B cell (primary cell): ENCODE measurements at places on chromosomes 1 and 21. TPM values are rescaled to one million over a fixed set of nuclear protein-coding genes. Genes with fewer than 3 reads are reported as not detected.

DNA sequence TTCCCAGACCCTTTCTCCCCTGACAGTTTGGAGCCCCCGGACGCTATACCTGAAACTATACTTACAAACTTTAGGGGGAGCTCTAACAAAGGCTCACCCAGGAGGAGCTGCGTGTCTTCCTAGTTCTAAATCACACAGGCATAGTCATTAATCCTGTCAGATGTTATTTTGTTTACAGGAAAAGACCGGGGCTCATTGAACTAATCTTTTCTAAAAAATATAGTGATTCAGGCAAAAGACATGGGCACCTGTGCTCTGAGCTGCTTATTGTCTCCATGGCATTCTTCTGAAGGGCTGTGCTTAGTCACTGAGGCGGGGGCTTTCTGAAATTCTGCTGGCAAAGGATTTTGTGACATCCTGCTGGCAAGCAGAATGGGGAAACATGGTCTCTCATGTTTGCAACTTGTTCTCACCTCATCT is 1577.0 kb downstream of the NCAM2 start:
- peak; percentile 3 for DNase-seq
- H3K4me1 ChIP-seq, result no peaks in the 10 kb centered on the region
- no peaks in the 10 kb centered on the region for H3K27me3 ChIP-seq
- H3K4me3 ChIP-seq, result no peak overlapping the region
- no peaks in the 10 kb centered on the region for H3K36me3 ChIP-seq

OLFM3 gene
- not detected in 2 replicates for polyA plus RNA-seq

DNA sequence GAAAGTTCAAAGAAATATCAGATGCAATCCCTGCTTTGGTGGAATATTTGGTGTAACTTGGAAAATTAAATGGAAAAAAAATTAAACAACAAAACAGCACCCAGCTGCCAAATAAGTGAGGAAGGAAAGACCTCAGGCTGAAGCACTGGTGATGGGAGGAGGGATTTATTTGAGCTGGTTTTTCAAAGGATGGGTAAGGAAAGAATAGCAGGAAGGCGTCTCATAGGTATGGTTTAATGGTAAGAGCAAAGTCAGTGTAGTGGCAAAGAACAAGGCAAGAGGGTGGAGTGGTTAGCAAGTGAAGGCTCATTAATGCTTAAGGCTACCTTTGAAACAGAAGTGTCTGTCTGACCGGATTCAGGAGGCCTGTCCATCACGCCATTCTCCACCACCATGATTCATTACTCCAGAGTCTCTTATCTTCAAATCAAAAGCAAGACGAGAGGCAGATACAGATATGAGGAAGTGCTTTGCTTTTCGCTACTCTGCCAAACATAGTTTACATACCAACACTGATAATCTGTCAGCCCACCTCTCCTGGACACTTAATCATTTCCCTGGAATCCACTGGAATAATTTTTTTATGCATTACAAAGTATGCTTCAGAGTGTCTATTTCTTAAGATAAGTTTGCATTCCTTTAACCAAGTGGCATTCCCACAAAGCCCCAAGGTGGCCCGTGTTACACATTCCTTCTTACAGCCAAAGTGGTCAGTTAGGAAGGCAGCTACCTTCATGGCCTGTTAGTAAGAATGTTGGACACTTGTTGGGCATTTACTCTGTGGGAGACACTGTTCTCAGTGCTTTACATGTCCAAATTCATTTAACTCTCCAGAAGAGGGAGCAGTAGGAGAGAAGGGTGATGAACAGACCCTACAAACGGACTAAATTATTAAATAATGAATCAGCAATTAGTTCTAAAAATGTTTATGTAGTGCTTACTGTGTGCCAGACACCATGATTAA is 146.6 kb downstream of the ROR1 start:
- no peaks in the 10 kb centered on the region for H3K4me1 ChIP-seq
- no peaks in the 10 kb centered on the region for H3K36me3 ChIP-seq
- no peak overlapping the region for H3K27ac ChIP-seq
- no peak for DNase-seq
- no peak overlapping the region for H3K4me3 ChIP-seq

TMEM51 gene
- 0.06 TPM in 1 of 2 replicates, not detected in the other for polyA plus RNA-seq

DNA sequence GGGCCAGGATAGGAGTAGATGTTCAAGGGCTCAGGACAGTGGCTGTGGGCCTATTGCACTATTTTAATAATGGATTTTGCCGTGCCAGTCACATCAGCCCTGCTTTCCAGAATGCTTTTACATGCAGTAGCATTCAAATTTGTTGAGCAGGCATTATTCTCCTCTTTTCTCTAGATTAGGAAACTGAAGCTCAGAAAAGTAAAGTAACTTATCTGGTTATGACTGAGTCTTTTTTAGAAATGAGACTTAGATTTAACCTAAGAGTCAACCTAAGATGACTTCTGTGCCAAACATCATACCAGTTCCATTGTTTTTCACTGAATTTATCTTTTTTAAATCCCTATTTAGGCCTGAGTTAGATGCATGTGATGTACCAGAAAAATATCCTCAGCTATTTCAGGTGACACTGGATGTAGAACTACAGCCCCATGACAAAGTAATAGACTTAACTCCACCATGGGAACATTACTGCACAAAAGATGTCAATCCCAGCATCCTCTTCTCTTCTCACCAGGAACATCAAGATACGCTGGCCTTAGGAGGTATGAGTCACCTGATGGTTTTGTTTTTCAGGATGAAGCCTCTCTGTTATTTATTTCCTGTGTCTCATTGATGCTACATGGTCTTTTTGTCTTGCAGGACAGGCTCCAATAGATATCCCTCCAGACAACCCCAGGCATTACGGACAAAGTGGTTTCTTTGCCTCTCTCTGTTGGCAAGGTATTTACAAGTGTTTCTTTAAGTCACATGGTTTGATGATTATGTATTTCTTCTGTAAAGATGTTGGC is 31.4 kb upstream of the LEPR start:
- DNase-seq, result no peak
- H3K27ac ChIP-seq, result no peak overlapping the region
- H3K4me1 ChIP-seq, result no peaks in the 10 kb centered on the region
- H3K36me3 ChIP-seq, result no peaks in the 10 kb centered on the region
- no peaks in the 10 kb centered on the region for H3K27me3 ChIP-seq

DNA sequence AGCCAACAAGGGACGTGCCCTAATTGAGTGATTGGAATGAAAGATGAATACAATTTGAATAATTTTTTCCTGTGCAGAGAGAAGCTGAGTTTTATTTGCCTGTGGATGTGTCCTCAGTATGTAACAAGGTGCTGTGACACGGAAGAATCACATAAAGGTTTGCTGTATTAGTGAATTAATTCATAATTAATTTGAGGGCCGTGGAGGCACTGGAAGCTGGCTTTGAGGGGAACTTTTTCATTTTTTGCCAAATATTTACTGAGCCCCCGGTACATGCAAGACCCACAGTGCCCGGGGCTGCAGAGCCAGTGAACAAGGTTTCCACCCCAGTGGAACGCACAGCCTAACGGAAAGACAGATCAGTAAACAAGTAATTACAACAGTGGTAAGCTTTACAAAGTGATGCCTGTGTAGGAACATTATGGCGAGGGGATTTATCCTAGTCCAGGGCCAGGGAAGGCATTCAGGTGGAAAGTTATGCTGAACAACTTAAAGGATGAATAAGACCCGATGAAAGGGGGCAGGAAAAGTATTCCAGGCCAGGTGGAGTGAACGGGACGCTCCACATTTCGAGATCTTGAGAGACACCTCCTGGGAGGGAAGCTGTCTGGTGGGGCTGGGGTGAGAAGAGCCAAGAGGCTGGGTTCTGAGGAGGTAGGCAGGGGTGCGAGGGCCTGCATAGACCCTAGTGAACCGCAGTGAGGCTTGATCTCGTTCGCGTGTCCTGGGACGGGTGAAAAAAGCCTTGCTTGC is 773 bp upstream of the RCC2 start:
- no peaks in the 10 kb centered on the region for H3K27me3 ChIP-seq
- H3K4me3 ChIP-seq, result no peak overlapping the region
- no peaks in the 10 kb centered on the region for H3K36me3 ChIP-seq
- H3K4me1 ChIP-seq, result peaks cover 27% of the 10 kb centered on the region
- peak overlapping the region; percentile 6 for H3K27ac ChIP-seq

GRCh38 chr1:20538760-20539551 is 13.4 kb upstream of the FAM43B start:
- DNase-seq, result no peak
- peaks cover 3% of the 10 kb centered on the region for H3K27me3 ChIP-seq
- H3K4me3 ChIP-seq, result no peak overlapping the region
- H3K27ac ChIP-seq, result no peak overlapping the region
- H3K4me1 ChIP-seq, result no peaks in the 10 kb centered on the region

LMOD1 gene
- polyA plus RNA-seq, result not detected in 2 replicates

DNA sequence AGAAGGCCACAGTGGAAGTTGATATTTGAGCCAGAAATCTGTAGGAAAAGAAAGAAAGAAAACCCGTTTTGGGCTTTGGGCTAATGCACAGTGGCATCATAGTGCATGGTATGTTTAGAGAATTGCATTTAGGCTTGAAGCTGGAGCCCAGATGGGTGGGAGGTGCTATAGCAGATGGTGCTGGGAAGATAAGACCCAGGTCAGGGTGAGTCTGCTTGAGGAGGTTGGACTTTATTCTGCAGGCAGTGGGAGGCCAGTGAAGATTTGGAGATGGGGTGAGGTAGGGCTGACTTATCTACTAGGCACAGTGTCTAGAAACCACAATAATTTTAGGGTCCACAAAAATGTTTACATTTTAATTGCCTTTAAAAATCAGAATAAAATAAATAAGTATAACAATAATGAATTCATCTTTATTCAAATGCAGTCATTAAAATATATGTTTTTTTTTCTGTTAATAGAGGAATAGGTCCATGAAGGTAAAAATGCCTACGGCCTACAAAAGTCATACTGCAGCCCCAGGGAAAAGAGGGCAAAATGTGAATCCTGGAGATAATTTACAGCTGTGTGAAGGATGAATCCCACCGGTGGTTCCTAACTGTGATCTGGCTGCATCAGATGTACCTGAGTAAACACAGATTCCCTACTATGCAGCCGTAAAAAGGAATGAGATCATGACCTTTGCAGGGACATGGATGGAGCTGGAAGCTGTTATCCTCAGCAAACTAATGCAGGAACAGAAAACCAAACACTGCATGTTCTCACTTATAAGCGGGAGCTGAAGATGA is 8.7 kb downstream of the DNAJC6 start:
- H3K4me3 ChIP-seq, result no peak overlapping the region
- no peaks in the 10 kb centered on the region for H3K4me1 ChIP-seq
- H3K27me3 ChIP-seq, result no peaks in the 10 kb centered on the region
- H3K27ac ChIP-seq, result no peak overlapping the region

DNA sequence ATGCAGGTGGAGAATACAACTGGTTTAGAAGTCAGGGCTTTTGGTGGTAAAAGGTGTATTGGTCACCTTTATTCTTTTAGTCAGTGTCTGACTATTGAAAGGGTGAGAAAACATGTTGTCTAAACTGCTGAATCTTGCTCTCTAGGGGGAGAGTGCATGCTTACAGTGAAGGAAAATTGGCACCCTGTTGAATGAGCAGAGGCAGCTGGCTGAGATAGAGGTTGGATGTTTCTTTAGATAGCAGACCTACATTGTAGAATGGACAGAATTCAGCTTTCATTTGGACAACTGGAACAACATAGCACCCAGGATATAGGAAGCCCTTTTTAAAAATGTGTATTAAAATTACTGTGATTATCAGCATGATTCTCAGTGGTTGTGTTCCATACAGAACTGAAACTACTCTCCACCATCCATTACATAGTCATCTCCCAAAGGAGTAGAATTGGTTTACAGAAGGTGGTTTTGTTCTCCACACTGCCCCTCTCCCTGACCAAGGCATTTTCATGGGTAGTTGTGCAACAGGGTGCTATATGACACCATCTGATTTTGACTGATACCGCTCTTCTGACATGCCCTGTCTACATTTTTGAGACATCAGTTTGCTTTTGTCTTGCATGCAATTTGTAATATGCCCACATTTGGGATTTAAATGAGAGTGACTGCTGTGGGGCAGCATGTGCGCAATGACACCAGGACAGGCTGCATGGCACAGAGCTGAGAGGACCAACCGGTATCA is 16.2 kb downstream of the RHOU start:
- H3K27ac ChIP-seq, result no peak overlapping the region
- peaks cover 13% of the 10 kb centered on the region for H3K27me3 ChIP-seq
- H3K4me1 ChIP-seq, result no peaks in the 10 kb centered on the region
- no peaks in the 10 kb centered on the region for H3K36me3 ChIP-seq
- H3K4me3 ChIP-seq, result no peak overlapping the region

LRRC7 gene
- not detected in 2 replicates for polyA plus RNA-seq

WNT9A gene
- polyA plus RNA-seq, result 0.04 TPM in 1 of 2 replicates, not detected in the other

DNA sequence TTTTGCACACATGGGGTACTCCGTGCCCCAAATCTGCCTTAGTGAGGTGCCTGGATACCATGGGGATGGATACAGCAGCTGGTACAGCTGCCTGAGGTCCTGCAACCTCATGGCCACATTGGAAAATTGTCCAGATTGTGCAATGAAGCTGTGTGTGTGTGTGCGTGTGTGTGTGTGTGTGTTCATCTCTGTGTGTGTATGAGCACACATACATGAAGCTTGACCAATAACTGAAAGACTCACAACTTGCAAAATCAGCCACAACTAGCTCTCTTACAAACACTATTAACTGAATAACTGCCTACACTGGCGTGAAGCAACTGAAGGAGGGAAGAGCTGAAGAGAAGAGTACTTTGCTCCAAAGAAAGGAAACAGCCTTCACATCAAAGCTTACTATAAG is 78.1 kb downstream of the ERG start:
- DNase-seq, result no peak
- H3K27me3 ChIP-seq, result no peaks in the 10 kb centered on the region
- no peak overlapping the region for H3K4me3 ChIP-seq
- no peak overlapping the region for H3K27ac ChIP-seq

CELA3A gene
- polyA plus RNA-seq, result not detected in 2 replicates

DNA sequence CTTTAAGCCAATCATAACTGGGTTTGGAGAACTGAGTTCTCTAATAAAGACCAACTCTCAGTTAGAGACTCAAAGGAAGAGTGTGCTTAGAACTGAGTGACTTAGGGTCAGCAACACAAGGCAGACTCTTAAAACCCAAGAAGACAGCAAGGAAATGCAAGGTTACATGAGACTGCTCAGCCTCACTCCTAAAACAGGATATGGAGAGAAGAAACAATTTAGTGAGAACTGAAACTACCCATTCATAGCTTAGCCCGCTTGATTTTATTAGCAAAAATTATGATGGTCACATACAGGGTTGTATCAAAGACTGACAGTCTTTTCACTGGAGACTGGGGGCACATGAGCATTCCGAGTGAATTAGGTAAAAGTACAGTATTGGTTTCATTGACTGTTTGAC is 78.9 kb upstream of the DMRTA2 start:
- H3K36me3 ChIP-seq, result peaks cover 2% of the 10 kb centered on the region
- H3K4me3 ChIP-seq, result no peak overlapping the region
- no peaks in the 10 kb centered on the region for H3K27me3 ChIP-seq
- no peak overlapping the region for H3K27ac ChIP-seq
- no peaks in the 10 kb centered on the region for H3K4me1 ChIP-seq

DNA sequence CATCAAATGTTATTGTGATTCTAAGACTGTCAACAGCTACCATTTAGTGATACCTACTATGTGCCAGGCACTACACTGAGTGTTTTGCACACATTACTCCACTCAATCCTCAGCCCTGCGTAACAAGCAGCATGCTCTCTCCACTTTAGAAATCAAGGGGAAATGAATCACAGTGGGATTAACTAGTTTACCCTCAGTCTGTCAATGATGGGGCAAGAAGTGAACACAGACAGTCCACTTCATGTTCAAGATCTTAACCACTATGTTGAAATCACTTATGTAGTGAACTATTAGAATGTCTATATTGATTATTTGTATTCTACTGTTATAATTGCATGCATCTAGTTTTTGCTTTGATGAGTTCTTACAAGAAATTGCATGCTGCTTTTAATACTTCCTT is 165.3 kb downstream of the LTN1 start:
- H3K27ac ChIP-seq, result no peak overlapping the region
- no peaks in the 10 kb centered on the region for H3K4me1 ChIP-seq
- H3K4me3 ChIP-seq, result no peak overlapping the region
- DNase-seq, result no peak
- no peaks in the 10 kb centered on the region for H3K36me3 ChIP-seq

GRCh38 chr21:35933466-35933865 is 126.9 kb downstream of the SETD4 start:
- H3K27me3 ChIP-seq, result no peaks in the 10 kb centered on the region
- no peak overlapping the region for H3K4me3 ChIP-seq
- no peaks in the 10 kb centered on the region for H3K36me3 ChIP-seq
- peaks cover 14% of the 10 kb centered on the region for H3K4me1 ChIP-seq
